Naive B cell (primary cell): ENCODE measurements at places on chromosomes 4 and X. TPM values are rescaled to one million over a fixed set of nuclear protein-coding genes. Genes with fewer than 3 reads are reported as not detected.

DNA sequence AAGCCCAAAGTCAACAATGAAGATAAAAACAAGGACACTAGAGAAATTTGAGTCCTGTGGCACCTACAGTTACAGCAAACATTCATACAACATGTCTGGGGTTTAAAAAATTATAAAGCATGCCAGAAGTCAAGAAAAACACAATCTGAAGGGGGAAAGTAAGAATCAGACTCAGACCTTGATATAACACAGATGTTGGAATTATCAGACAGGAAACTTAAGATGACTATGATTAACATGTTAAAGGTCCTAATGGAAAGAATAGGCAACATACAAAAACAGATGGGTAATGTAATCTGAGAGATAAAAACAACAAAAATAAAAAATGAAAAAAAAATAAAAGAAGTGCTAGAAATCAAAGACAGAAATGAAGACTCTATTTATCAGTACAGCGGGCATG is 446.5 kb downstream of the SPRY1 start:
- no peaks in the 10 kb centered on the region for H3K27me3 ChIP-seq
- H3K27ac ChIP-seq, result no peak overlapping the region
- no peaks in the 10 kb centered on the region for H3K4me1 ChIP-seq
- H3K4me3 ChIP-seq, result no peak overlapping the region

DNA sequence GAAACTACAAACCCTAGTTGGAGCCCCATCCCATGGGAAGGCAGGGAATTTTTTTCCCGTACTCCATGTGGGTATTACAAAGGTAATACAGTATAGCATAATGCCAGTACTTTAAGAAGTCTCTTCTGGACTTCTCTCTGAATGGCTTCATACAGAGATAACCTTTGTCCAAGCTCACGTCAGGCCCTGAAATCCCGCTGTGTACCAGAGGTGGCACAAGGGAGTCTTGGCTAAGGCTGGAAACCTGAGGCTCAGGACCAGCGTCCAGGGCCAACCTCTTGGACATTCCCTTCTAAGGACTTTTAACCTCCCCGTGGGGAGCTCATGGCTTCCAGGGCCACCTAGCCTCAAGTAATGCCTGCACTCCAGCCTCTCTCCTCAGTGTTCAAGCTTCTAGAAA is 338.9 kb upstream of the FAM241A start:
- no peak overlapping the region for H3K27ac ChIP-seq
- no peak overlapping the region for H3K4me3 ChIP-seq
- H3K27me3 ChIP-seq, result peaks cover 7% of the 10 kb centered on the region
- no peaks in the 10 kb centered on the region for H3K4me1 ChIP-seq
- H3K36me3 ChIP-seq, result no peaks in the 10 kb centered on the region

DNA sequence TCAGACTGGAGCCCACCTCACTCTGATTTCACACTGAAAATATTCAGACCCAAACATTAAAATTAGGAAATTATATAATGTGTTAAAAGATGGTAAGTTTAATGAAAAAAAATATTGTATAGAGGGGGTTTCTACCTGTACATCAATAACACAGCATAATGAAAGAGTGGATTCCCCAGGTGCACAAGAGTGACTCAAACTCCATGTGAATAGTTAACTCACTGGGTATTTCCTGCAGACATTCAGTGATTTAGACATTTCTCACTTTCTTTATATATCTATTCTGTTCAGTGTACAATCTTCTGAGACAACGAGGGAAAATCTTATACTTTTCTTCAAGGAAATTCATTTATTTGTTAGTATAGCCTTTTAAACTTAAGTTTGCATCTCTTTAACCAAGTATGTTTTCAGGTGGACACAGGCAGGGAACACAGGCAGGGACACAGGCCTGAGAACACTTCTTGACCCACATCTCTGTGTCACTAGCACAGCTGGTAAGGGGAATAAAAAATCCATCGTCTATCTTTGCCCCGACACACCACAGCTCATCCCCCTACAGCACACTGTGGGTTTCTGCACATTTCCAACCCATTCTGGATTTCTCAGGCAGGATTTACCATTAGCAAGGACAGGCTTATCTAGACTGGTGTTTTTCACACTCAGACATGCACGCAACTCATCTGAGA is 525.5 kb upstream of the BOD1L1 start:
- H3K4me1 ChIP-seq, result peaks cover 21% of the 10 kb centered on the region
- H3K27ac ChIP-seq, result no peak overlapping the region

DNA sequence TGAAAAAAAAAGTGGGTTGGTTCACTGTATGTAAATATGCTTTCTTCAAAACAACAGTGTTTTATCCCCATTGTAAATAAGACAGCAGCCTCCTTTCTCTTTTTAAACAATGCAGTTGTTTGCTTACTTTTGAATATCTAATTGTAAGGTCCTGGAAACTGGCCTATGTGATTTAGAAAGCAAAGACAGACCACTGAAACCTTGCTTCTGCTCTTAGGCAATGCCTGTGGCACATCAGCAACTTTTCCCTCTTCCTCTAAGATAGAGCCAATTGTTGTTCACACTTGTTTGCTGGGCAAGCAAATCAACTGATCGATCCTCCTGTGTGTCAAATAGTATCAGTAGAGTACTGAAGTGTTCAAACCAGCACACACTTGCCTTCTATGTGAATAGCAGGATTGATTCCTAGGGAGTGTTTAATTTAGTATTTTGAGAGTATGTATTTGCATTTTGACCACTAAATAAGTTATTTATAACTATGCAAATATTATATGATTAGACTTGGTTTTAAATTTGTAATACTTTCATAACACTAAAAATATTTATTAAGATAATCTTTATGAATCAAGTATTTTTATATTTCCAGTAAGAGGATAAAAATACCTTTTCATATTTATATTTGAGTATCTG is 55.4 kb upstream of the GRPR start:
- H3K36me3 ChIP-seq, result no peaks in the 10 kb centered on the region
- H3K4me1 ChIP-seq, result no peaks in the 10 kb centered on the region
- no peak for DNase-seq
- H3K4me3 ChIP-seq, result no peak overlapping the region

GRCh38 chr4:108725457-108725856 is 37.4 kb downstream of the ETNPPL start:
- H3K4me1 ChIP-seq, result no peaks in the 10 kb centered on the region
- H3K27ac ChIP-seq, result no peak overlapping the region
- no peak for DNase-seq
- H3K4me3 ChIP-seq, result no peak overlapping the region

- no peak overlapping the region for H3K4me3 ChIP-seq
- peaks cover 6% of the 10 kb centered on the region for H3K36me3 ChIP-seq
- H3K4me1 ChIP-seq, result no peaks in the 10 kb centered on the region
- H3K27me3 ChIP-seq, result no peaks in the 10 kb centered on the region
Observed at GRCh38 chrX:75483933-75484332, 38.9 kb downstream of the ZDHHC15 start.

The RNF175 gene
- not detected for polyA plus RNA-seq

The CACNA1F gene
- 0.10 TPM for polyA plus RNA-seq

The PRRG3 gene
- not detected for polyA plus RNA-seq

The PLK4 gene
- polyA plus RNA-seq, result 0.61 TPM
